ENCODE measurements at places on chromosomes 3 and 15.

DNA sequence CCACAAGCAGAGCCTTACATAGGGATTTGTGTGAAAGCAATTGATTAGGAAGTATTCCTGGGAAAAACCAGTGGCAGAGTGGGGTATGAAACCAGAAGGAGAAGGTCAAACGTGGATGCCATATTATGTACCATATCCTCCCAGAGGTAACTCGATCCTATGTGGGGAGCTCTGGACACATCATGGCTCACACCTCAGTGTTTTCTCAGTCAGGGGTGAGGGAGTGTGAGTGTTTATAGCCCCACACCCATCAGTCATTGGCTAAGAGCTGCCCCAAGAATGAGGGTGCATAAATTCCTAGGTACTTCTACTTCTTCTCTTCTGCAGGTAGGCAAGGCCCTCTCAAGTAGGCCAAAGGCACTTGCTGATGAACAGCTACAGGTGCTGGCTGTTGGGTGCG, 28.2 kb upstream of the PDZRN3 start:
- DNase-seq = no peak

GRCh38 chr3:40745381-40746106, 220.8 kb downstream of the ZNF621 start:
- DNase-seq = no peak

DNA sequence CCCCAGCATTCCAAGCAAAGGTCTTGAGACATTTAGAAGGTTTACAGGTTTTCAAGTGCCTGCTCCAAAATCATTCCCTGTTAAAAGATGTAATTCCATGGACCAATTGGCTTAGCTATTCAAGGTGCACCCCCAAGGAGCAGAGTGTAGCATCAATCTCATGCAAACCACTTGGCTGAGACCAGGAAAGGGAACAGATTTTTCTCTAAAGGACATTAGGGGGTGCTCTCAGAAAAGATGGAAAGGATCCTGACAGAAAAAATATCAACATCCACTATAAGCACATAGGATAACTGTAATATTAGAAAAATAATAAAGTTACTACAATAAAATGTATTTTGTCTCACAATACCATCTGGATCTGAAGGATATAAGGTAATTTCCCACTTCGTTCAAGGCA, 328.0 kb upstream of the CDIN1 start:
- DNase-seq = no peak

GRCh38 chr15:45637552-45638033, 2.8 kb downstream of the SQOR start:
- DNase-seq = peak; percentile 60

DNA sequence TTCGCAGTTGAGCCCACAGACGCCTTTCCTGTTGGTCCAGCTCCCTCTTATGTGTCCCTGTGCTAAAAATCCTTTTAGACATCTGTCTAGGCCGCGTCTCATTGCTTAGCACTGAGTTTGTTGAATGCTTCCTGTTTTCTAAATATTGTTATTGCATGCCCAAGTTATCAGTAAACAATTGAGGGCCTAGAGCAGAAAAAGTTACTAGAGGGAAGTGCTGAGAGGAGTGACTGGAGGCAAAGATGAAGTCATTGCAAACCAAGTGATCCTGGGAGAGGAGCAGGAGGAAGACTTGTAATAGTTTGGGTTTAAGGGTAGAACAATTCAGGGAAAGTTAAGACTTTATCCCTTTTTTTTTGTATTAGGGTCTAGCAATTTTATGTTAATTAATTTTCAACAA, 88.1 kb downstream of the DCUN1D1 start:
- no peak for DNase-seq

Measured in stimulated activated CD4-positive, alpha-beta T cell treated with anti-CD3 and anti-CD28 coated beads, Interleukin-1b, Interleukin-23, amount 100 ng/mL, for 48 hours (primary cell).